ENCODE measurements at places on chromosomes 13 and 19.

DNA sequence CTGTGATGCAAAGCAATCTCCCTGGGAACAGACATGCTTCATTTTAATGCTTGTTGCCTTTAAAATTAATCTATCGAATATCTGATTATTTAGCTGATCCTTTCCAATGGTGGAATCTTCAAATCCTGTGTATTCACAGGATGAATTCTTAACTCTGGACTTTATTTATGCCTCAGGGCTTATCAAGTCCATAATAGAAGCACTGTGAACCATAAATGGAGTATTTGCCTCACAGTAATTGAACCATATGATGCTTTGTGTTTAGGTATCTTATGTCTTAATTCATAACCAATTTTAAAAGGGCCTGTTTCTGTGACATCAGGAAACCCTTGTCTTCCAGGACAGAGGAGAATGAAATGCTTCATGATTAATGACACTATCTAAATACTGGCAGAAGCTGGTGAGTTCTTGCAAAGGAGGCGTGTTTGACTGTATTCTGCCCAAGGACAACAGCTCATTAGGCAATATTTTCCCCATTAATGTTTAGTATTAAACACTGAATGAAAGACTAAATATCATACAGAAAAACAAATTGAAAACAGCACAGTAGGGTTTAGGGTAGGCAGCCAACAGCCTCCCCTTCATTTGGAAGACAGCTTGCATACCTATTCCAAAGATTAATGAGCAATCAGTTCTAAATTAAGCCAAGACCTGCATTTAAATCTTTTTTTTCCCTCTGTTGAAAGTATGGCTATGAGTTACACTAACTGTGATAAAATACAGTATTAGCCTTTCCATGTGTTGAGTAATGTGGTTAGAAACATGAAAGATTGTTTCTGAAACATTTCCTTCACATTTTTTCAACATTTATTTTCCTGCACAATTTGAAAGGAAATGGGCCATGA is 709.4 kb downstream of the PCDH9 start:
- no peak for DNase-seq

DNA sequence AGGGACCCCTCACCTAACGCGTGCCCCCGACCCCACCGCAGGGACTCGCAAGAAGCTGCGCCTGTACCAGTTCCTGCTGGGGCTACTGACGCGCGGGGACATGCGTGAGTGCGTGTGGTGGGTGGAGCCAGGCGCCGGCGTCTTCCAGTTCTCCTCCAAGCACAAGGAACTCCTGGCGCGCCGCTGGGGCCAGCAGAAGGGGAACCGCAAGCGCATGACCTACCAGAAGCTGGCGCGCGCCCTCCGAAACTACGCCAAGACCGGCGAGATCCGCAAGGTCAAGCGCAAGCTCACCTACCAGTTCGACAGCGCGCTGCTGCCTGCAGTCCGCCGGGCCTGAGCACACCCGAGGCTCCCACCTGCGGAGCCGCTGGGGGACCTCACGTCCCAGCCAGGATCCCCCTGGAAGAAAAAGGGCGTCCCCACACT is 4.7 kb upstream of the MYBPC2 start:
- no peak for DNase-seq

DNA sequence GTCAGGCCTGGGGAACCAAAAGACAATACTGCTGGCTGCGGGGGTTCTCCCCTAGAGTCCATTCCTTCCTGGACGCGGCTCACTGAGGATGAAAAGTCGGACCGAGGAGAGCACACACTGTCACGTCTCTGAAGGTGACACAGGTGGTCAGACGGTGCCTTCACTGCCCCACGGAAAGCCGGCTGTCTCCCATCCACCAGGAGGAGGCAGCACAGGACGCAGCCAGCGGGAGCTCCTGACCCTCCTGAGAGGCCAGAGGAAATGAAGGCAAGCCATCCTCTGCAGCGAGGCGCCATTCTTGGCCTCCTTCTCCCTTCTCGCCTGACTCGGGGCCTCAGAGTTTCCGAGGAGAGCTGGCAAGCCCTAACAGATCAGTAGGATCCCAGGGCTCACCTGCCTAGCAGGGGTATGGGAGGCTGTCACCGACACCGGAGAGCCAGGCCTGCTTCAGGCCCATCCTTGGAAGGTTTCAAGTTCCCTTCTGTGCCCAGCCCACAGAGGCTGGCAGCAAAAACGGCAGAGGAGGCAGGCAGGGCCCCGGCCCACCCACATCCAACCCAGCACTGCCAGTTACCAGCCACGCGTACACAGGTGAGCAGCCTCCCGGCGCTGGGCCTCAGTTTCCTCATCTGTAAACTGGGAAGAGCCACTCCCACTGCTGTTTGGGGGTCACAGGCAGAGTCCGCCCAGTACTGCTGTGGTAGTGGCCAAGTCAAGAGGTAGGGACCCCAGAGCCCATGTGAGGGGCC is 4.5 kb downstream of the REXO1 start:
- no peak for DNase-seq

GRCh38 chr13:80214050-80214449 is 126.9 kb downstream of the SPRY2 start:
- no peak for DNase-seq

- DNase-seq, result no peak
Measured at GRCh38 chr13:30870049-30870884, 35.8 kb upstream of the MEDAG start.

- no peak for DNase-seq
Measured at GRCh38 chr13:98783856-98784478, 31.5 kb upstream of the SLC15A1 start.

GRCh38 chr19:57192077-57192420 is 749 bp downstream of the ZNF264 start:
- no peak for DNase-seq

DNA sequence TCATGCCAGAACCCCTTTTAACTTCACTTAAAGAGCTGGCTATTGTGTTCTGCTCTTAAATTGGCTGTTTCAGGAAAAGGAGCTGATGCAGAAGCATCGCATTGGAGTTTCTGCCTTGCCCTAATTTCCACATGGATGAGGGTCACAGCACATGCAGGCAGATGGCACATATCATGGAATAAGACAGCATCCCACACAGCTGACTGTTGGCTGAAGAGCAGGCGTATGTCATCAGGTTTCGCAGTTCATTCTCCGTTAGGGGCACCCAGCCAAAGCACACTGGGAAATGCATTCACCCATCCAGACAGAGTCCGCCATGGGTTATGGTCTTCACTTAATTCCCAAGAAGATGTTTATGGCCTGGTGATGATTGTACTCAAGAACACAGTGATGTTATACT is 572.5 kb downstream of the LIG4 start:
- DNase-seq, result no peak

- no peak for DNase-seq
Measured at GRCh38 chr19:41758846-41759245, 3.5 kb downstream of the CEACAM6 start.

DNA sequence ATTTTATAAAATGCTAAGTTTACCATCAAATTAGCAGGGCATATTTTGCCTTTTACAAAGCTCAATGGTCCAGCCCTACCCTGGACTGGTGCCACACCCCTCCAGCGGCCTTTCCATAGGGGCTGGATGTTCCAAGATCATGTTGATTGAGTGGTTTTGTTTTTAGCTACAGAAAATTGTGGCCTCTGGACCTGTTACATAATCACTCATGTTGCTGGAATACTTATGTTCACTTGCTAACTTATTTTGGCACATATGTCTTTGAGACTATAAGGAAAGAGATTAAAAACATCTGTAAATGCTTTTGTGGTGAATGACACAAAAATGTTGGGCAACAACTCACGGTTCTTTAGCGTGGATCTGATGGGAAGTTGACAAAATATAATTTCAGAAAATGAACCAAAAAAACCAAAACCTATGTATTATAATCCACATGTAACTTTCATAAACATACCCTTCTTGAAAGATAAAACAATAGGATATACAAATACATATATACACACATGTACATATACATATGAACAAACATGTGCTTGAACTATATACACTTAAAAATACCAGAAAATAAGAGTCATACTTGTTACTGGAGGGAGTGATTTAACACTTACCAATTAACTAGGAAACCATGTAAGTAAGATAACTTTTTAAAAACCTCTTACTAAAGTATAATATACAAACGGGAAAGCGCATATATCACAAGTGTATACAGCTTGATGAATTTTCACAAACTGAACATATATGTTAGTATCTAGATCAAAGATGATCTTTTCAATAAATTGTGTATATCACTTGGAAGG is 46.6 kb upstream of the SLC15A1 start:
- DNase-seq, result no peak

- no peak for DNase-seq
Measured at GRCh38 chr19:14118165-14119051, 846 bp upstream of the PRKACA start.

DNA sequence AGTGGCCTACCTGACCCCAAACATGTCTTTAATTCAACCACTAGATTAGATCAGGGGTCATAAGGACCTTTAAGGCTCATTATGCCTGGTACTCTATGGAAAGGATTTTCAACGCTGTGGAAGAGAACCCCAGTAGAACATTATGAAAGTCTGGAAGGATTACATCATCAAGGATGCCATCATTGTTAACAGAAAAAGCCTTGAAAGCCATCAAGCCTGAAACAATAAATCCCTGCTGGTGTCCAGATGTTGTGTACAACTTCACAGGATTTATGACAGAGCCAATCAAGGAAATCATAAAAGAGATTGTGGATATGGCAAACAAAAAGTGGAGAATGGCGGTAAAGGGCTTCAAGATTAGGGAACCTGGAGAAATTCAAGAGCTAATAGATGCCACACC is 59.7 kb downstream of the NAA16 start:
- DNase-seq, result no peak

DNA sequence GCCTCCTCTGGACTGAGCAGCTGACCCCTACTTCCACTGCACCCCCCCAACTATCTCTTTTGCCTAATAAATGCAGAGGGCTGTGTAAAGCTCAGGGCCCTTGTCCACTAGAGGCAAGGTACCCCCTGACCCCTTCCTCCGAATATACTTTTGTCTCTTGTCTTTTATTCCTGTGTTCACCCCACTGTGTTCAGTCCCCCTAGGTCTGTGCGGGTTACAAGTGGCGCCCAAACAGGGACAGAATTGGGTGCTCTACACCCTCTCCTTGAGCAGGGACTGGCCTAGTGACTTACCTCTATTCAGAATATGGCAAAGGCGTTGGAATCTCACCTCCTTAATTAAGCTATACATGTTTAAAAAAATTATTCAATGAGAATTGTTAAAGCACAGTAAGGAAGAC is 15.0 kb downstream of the ZNF350 start:
- no peak for DNase-seq

DNA sequence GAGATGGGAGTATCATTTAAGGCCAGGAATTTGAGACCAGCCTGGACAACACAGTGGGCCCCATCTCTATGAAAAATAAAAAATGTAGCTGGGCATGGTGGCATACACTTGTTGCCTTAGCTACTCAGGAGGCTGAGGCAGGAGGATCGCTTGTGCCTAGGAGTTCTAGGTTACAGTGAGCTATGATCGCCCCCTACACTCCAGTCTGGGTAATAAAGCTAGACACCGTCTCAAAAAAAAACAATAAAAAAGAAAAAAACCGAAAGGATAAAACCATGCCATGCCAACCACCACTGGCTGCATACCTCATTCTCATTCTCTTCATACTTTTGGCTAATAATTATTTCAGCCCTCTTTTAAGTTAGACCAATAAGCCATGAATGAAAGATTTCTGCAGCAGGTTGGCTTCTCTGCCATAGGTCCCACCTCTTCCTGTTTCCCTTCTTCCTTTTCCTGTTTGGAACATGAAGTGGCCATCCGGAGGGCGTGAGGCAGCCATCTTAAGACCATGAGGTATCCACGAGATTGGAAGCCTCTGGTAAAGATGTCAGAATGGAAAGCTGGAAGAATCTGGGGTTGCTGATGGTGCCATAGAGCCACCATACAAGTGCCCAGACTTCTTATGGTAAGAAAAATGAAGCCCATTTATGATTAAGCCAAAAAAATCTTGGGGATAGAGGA is 171.3 kb downstream of the CACNA1A start:
- no peak for DNase-seq

DNA sequence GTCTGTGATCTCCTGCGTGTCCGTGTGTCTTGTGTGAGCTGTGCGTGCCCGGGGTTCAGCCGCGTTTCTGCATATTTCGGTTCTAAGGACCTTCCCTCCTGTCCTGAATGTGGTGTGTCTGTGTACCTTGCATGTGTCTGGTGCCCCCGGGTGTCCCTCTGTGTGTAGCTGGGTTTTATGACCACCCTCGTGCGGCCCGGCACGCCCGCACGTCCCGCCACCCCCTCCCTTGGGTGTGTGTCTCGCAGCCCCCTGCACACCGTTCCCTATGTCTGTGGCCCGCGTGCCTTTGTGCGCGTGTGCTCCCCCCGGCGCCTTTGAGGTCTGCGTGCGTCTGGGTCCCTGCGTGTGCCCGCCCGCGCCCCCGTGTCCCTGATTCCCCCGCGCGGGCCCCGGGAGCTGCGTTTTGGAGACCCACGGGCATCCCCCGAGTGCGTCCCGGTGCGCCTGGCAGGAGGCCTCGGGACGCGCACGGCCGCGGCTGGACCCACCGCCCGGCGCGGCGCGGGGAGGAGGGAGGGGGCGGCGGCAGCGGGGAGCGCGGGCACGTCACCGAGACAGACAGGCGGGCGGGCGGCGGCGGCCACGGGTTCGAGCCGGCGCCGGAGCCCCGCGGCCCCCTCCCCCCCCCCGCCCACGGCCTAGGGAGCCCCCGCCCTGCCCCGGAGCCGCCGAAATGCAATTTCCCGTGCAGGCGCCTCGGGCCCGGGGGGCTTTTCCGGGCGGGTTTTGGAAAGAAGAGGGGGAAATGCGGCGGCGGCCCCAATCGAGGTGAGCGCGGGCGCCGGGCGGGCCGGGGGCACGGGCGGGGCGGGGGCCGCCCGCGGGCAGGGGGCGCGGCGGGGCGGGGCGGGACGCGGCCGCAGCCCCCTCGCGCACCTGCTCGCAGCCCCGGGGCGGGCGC is 12.0 kb upstream of the NANOS3 start:
- no peak for DNase-seq

DNA sequence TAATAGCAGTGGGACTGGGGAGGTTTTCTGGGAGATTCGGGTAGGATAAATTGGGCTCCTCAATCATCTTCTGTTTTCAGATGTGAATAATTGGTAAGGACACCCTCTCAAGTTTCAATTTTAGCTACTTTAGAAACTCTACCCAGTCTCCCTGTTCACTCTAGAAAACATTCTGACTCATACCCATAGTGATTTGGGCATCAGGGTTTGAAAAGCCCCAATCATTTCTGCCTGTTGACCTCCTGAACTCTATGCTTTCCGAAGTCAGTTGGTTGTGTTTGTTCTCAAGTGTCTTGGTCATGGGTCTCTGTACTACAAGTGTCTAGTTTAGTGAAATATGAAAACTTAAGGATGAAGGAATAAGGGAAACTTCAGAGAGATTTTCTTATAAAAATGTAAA is 911.3 kb upstream of the GPC6 start:
- DNase-seq, result no peak

DNA sequence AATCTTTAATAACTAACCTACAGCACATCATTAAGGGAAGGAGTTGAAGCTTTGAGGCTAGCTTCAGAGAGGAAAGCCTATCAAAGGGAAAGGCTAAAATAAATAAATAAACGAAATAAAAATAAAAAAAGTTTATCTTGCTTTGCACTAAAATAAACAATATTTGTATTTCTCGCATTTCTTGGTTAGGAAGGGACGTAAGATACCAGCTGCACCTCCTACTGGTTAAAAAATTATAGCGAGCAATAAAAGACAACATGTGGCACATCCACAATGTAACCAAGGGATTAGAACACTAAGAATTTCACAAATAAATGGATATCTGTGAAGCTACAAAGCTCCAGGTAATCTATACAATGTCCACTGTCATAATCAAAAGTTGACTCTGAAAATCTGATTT is 194.5 kb downstream of the DACH1 start:
- DNase-seq, result no peak

Measured in stimulated activated CD4-positive, alpha-beta T cell treated with anti-CD3 and anti-CD28 coated beads, TNF-alpha, amount 100 ng/mL, for 4 hours (primary cell).